Osteoblast (primary cell): ENCODE measurements at places on chromosomes 6 and 20. TPM values are rescaled to one million over a fixed set of nuclear protein-coding genes. Genes with fewer than 3 reads are reported as not detected.

PLAGL1 gene
- 16.6 and 22.4 TPM in 2 replicates for total RNA-seq

TAGAP gene
- total RNA-seq, result not detected in 2 replicates

GRCh38 chr6:14789996-14790395 is 455.9 kb upstream of the JARID2 start:
- no peaks in the 10 kb centered on the region for H3K27me3 ChIP-seq
- no peak overlapping the region for H3K4me3 ChIP-seq
- no peak overlapping the region for H3K27ac ChIP-seq
- no peak for DNase-seq
- no peaks in the 10 kb centered on the region for H3K36me3 ChIP-seq
- no peaks in the 10 kb centered on the region for H3K4me1 ChIP-seq

GRCh38 chr6:117264369-117264691 is 1.0 kb upstream of the VGLL2 start:
- peak overlapping the region; percentile 59 for H3K4me3 ChIP-seq
- no peak overlapping the region for H3K27ac ChIP-seq
- peak; percentile 72 for DNase-seq
- H3K36me3 ChIP-seq, result no peaks in the 10 kb centered on the region
- peaks cover 91% of the 10 kb centered on the region for H3K27me3 ChIP-seq

DNA sequence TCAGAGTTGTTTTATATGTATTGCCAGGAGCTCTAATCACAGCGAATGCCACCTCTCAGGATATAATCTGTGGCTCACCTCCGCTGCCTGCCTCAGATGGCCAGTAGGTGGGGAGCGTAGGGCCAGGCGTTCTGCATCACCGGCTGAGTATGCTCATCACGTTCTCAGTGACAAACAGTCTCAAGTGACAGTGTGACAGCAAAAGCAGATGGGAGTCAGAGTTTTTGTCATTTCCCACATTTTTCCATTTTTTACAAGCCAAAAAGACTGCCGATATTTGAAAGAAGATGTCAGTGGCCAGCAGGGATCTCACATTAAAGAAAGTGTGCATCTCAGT is 208.7 kb downstream of the ALDH8A1 start:
- no peak overlapping the region for H3K27ac ChIP-seq
- no peaks in the 10 kb centered on the region for H3K36me3 ChIP-seq
- peaks cover 19% of the 10 kb centered on the region for H3K4me1 ChIP-seq
- peaks cover 10% of the 10 kb centered on the region for H3K27me3 ChIP-seq
- DNase-seq, result no peak

DNA sequence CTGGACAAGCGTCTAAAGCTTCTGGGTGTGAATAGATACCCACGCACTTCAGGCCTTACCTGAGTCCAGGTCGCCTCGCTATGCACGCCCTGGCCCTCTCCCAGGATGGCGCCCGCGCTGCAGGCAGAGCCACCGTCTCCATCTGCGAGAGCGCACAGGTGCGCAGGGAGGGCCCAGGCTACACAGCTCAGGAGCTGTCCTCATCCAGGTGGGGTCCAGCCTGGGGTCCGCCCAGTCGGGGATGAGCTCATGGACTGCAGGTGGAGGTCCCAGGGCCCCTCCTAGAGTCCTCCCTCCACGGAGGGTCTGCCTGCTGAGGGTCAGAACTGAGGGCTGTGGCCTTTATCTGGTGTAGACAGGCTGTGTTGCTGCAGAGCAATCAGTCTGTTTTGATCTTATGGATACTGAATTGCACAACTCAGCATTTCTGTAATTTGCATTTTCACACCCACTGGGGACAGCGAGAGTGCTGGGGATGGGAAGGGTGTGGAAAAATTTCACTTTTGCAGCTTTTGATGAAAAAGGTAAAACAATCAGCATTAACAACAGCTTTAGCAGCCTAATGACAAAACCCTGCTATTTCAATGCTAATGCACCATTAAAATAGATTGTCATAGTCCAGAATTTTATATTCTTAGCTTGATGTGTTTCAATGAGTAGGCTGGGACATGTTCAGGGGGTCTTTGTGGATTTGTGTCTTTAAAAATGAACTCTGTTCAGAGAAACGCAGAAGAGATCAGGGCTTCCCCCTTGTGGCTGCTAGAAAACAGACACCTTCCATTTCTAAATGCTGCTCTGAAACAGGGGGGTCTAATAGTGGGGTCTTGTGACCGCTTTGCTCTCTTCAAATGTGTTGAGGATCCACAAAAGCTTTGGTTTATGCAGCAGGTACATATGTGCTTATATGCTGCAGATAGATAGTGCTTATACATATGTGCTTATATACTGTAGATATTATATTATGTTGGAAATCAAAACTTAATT is 77.8 kb upstream of the PHACTR3 start:
- no peak for DNase-seq
- no peaks in the 10 kb centered on the region for H3K27me3 ChIP-seq
- no peak overlapping the region for H3K4me3 ChIP-seq
- H3K27ac ChIP-seq, result no peak overlapping the region
